CD4-positive, alpha-beta memory T cell (primary cell): ENCODE measurements at places on chromosomes 5 and 9. TPM values are rescaled to one million over a fixed set of nuclear protein-coding genes. Genes with fewer than 3 reads are reported as not detected.

Gene NIPAL4
- total RNA-seq: not detected

Gene PLAC8L1
- total RNA-seq: not detected

Gene CHSY3
- not detected for total RNA-seq

Gene CYSRT1
- total RNA-seq: not detected

Gene EPB41L4A
- total RNA-seq: 0.44 TPM

Gene BARHL1
- total RNA-seq: not detected

Gene DPM2
- total RNA-seq: 39.7 TPM

Gene ACOT12
- total RNA-seq: 0.41 TPM

Gene CCL27
- total RNA-seq: not detected

Gene PCDHGA11
- 0.36 TPM for total RNA-seq

Gene PCDHB7
- not detected for total RNA-seq

Gene STKLD1
- 2.1 TPM for total RNA-seq

Gene PCDHB8
- not detected for total RNA-seq

Gene SPINK5
- not detected for total RNA-seq

Gene GAPT
- total RNA-seq: not detected

Gene TMEM232
- total RNA-seq: 2.2 TPM

Gene MLANA
- total RNA-seq: not detected

Gene ABLIM3
- not detected for total RNA-seq

Gene OGN
- total RNA-seq: not detected

Gene FAM78A
- 93.5 TPM for total RNA-seq

Gene DENND4C
- 69.0 TPM for total RNA-seq

Gene LHX6
- total RNA-seq: not detected

Gene ASS1
- not detected for total RNA-seq

Gene SPINK13
- total RNA-seq: not detected

Gene PRRT1B
- total RNA-seq: not detected
